Right kidney (tissue), 9 donors: ENCODE measurements at places on chromosomes 16 and 17.
A peak's percentile ranks its signal among the peaks of the same experiment; 100 is the strongest.

DNA sequence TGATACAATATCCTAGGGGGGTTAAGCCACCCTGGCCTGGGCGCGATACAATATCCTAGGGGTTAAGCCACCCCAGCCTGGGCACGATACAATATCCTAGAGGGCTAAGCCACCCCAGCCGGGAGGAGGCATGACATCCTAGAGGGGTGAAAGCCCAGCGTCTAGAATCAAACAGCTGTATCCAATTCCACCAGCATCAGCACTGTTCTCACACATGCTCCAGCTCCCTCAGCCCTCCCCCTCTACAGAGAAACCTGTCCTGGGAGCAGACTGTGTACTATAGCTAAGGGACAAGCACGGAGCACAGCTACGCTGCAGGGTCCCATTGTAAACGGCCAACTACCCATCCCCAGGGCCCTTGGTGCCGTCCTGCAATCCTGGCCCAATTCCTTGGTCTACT, 6.2 kb downstream of the GINS2 start:
- DNase-seq: no peak

DNA sequence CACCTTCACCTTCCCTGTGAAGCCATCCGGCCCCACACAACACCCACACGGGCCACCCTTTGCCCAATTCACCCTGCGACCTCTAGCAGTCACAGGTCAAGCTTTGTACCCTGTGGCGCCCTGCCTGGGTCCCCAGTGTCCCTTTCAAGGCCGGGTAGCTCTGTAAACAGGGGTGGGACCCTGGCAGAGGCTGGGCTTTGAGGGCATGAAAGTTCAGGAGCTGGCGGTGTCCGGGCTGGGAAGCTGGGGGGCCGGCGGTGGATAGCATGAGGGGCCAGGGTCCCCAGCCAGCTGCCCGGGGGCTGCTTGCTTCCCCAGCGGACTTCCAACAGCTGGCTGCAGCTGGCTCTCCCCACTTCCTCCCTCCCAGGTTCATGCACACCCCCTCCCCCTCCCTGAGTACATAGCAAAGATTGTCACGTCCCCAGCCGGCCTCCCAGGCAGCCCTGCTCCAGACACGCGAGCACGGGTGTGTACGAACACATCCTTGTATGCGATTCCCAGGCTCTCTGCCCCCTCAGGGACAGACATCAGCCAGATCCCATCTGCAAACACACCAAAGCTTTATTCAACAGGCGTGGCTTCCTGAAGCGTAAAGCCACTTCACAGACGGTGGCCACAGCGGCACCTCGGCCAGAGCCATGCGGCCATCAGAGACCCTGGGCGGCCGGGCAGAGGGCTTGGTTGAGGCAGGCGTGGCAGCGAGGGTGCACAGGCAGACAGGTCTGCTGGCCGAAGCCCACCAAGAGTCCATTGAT, 8.2 kb downstream of the NTHL1 start:
- peak; percentile 73 for DNase-seq

DNA sequence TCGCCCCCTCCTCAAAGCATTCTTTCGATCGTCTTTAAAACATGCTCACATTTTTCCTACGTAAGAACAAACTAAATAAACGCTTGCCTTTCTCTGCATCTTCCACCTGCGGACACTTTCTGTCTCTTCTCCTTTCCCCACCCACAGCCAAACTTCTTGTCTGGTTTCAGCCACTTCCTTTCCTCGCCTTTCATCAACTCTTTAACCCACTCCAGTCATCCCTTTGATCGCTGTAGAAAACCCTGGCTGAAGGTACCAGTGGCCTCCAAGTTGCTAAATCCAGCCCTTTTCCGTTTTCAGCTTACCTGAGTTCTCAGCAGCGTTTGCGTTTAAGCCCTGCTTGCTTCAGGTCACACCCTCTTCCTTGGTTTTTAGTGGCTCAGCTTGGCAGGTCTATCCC, 483 bp downstream of the RPA1 start:
- no peak for DNase-seq

DNA sequence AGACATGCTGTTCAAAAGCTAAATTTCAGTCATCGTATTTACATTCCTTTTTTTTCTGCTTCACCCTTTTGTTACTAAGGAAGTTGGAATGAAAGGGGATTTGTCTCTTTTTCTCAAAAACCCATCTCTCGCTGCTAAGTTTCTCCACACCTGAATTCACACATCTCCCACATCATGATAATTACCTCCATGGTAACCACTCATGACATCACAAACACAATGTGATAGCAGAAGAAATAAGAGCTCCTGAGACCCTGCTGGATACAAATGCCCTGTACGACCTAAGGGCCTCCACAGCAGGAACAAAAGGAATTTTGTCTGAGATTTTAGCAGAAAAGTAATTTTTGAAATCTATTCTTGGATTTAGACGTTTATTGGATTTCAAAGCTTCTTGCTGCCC, 82.6 kb upstream of the GNAO1 start:
- DNase-seq: no peak

DNA sequence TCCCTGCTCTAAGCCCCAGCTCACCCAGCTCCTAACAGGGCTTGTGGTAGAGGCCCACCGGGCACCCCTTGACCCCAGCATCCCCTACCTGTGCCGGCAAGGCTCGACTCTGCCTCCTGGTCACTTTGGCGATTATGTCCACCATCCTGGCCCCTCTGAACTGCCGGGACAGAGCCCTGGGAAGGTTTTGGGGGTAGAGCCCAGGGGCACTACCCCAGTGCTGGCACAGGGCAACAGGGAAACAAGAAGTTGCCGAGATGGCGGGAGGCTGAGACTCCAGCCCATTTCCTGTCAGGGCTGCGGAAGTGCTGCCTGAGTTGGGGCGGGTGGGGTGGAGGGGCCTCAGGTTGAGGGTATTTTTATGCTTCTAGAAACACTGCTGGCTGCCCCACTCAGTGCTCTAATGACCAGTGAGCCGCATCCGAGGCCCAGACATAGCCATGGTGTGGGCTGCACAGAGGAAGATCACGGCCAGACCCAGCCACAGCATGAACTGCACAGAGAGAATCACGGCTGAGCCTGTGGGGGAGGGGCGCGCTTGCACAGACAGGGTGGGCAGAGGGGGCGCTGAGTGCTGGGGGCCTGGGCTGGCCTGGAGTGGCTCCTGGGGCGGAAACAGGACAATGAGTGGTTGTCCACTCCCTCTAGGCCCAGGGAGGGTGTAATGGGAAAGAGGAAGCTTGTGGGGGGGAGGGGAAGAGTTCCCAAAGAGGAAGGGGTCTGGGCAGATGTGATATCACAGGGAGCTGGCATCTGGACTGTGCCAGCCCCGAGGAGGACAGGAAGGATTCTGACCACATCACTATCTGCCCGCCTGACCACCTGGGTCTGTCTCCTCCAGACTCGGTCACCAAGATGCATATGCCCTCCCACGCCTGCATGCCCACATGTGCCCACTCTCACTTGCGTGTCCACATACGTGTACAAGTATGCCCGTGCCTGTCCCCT, 22.3 kb downstream of the ARHGAP27 start:
- no peak for DNase-seq

- DNase-seq: no peak
These were observed 238.0 kb downstream of the SNX29 start for GRCh38 chr16:12214509-12214908.

DNA sequence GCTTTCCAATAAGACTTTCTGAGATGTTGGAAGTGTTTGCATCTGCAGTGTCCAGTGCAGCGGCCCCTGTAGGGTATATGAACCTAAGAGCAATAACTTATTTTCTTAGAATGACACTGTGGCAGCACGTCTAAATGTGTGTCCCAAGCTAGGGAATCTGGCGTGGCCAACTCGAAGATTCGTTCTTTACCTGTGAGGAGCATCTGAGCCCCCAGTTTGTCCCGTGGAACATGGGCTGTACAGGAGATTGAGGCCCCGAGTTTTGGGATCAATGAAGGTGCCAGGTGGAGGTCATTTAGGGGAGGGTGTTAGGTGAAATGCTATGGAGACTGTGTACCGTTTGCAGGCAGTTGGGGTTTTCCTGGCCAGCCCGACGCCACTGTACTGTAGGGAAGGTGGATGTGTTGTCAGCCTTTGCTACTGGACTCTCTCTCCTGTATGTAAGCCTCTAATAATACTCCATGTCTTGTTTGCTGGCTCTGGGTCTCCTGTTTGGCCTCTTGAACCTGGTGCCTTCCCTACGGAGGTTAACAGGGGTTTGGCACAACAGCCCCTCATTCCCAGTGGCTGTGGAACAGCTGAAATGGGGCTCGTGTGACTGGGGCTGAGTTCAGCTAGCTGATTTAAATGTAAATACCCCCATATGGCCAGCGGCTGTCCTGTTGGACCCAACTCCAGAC, 45.5 kb upstream of the SDK2 start:
- DNase-seq: no peak

GRCh38 chr16:716768-717325, 1.9 kb downstream of the METRN start:
- no peak for DNase-seq
